Placental pericyte (primary cell): ENCODE measurements at places on chromosomes 12 and 14. TPM values are rescaled to one million over a fixed set of nuclear protein-coding genes. Genes with fewer than 3 reads are reported as not detected.

KRT77 gene
- total RNA-seq: not detected in 2 replicates

ANKS1B gene
- total RNA-seq: 0.86 TPM in 1 of 2 replicates, not detected in the other

SLC39A5 gene
- not detected in 2 replicates for total RNA-seq

CSRP2 gene
- total RNA-seq: 23.4 and 30.4 TPM in 2 replicates

ESPL1 gene
- 0.66 and 19.0 TPM in 2 replicates for total RNA-seq

PTGR2 gene
- 3.1 and 4.3 TPM in 2 replicates for total RNA-seq

SYCP3 gene
- total RNA-seq: under 0.01 TPM in 2 replicates
